ENCODE measurements at places on chromosomes 16 and 17. TPM values are rescaled to one million over a fixed set of nuclear protein-coding genes. Genes with fewer than 3 reads are reported as not detected.

Gene ITGB3
- 10.6 TPM for total RNA-seq

Gene ABCC11
- total RNA-seq = 0.81 TPM

DNA sequence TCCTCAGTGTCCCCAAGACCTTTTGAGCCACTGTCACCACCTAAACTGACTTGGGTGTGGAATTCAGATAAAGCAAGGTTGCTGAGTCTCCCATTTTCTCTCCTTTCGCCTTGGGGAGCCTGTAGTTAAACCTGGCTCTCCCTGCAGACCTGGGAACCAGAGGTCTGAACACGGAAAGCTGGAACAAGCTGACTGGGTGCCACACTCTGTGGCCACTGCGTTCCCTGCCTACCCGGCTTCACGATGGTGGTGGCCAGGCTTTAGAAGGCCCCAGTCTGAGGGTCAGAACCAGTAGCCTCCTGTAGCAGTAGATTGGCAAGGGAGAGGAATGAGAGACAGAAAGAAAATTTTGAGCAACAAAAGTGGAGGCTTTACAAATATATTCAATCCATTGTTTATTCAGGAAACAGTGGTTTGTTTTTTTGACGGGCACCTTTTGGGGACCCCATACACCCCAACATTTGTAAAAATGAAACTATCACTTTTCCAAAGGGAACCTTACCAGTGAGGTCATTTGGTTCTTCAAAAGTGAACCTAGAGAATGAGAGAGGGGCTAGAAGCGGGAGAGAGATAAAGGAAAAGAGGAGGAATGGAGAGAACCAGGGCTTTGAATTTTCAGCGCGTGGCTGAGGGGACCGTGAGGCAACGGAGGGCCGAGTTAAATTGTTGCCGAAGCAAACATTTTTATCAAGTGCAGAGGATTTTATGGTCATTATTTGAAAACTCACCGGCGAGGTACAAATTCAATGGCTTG, 1.8 kb upstream of the HOXB8 start:
- DNase-seq = no peak

DNA sequence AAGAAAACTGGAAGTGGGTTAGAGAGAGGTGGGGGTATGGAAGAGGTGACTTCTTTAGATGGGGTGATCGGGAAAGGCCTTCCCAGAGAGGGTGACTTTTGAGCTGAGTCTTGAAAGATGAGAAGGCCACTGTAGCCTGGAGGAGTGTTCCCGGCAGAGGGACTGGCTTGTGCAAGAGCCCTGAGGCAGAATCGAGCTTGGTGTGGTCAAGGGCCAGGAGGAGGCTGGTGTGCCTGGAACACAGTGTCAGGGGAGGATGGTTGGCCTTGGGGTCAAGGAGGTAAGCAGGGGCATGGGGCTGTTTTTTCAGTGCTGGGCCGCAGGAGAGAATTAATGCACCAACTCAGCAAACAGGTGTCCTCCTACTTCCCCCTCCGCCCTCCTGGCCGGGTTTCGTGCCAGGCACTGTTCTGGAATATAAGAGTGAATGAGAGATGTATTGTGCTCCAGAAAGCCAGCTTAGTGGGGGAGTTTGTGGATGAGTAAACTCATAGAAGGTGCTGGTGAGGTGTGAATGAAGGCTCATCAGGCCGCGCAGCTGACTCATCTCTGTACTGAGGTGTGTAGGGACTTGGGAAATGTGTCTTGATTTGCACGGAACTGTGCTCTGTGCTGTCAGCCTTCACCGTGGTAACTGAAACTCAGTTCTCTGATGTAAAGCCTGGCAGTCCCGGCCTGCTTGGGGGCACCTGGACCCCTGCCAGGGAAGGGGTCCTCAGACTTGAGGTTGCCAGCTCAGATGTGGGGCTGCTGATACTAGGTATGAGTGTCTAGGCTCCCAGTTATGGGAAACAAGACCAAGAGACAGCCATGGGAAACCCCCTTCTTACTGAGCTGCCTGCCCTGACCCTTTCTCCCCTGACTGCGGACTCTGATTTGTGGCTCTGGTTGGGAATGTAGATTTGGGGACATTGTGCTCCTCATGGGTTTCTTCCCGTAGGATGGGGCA, 15.3 kb downstream of the KSR1 start:
- no peak for DNase-seq

Gene VPS4A
- 29.8 TPM for total RNA-seq

Gene CD7
- total RNA-seq = 12.0 TPM
